ENCODE measurements at places on chromosomes 11 and 22.

DNA sequence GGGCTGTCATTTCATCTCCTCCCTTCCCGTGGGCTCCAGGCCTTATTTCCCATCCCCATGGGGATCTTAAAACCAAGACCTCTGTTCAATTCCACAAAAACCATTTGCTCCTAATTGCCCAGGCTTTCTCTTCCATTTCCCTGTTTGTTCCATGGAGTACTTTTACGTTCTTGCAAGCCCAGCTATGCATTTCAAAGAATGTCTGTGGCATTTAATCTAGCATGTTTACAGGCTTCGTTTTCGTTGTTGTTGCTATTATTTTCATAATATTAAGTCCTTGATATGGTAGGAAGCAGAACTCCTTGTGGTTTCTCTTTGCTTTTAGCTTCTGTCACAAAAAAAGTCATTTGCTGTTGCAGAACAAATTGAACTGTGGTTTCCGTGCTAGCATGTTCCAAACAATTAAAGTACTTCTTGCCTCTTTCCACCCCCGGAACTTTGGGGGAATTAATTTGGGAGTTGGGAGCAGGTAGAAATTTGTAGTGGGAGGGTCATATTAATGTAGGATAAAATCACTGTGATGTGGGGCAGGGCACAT is 68.1 kb upstream of the SLC22A12 start:
- DNase-seq: no peak

- DNase-seq: no peak
These were observed 6.1 kb downstream of the MRGPRE start for GRCh38 chr11:3225826-3226750.

GRCh38 chr22:28950617-28951411 is 67.4 kb downstream of the ZNRF3 start:
- DNase-seq: no peak

DNA sequence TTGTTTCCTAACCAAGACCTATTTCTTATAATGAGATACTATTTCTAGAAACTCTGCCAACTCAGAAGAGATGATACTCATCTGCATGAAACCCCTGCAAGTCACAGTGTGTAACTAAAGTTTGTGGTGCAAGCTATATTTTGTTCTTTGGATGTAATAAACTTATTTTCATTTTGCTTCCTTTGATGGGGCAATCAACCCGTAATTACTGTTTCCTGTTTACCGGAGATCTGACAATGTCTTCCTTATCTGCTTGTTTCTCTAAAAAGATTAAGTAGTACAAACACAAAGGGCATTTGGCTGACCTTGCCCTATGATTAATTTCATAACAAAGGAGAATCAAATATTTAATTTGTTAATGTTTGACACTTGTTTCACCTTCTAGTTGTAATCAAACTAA is 846.6 kb upstream of the ANO3 start:
- no peak for DNase-seq

DNA sequence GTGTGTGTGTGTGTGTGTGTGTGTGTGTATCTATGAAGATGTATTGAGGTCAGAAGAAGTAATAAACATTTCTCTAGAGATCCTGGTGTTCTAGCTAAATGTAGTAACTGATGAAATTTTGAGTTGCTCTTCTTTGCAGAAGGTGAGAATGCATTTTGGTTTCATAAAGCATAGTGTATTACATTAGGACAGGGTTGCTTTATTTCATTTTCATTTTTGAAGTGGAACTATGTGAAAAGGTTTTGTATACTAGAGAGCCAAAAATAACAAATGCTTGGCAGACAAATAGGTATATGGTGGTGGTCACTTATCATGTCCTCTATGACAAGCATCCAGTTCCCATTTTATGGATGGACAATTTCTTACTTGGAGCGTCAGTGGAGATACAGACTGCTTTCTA is 99.0 kb downstream of the CASP12 start:
- DNase-seq: no peak

- DNase-seq: no peak
These were observed 9.9 kb downstream of the CCND1 start for GRCh38 chr11:69650832-69651344.

- DNase-seq: no peak
These were observed 7.6 kb upstream of the FJX1 start for GRCh38 chr11:35610631-35611030.

GRCh38 chr11:64076758-64077157 is 41.0 kb downstream of the FLRT1 start:
- no peak for DNase-seq

- no peak for DNase-seq
These were observed 987.6 kb downstream of the NTM start for GRCh38 chr11:132357811-132358572.

DNA sequence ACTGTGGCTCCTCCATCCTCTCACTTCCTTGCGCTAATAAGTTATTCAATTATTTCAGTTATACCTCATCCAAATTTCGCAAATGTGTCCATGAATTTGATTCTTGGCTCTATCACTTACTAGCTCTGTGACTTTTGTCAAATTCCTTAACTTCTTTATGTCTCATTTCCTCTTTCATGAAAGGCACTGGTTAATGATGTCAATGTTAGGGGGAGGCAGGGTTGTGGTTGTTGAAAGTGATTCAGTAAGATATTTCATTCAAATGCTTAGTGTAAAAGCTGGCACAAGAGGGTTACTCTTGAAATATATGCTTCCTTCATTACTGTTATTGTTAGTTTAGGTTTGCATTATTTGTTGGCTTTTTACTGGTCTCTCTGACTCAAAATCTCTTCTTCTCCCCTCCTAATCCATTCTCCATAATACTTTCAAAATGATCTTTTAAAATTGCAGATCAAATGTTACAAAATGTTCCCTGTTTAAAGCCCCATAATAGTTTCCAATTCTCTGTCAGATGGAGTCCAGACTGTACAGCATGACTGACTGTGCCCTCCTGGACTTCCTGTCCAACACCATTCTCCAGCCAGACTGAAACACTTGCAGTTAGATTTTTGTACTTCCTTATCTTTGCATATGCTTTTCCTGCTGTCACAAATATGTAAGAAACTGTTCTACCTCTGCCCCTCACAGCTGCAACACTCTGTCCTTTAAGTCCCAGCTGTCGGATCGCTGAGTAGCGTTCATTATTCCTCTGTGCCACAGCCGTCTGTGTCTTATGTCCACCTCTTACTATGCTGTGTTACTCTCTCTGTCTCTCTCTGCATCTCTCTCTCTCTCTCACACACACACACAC is 510.6 kb upstream of the RAG2 start:
- DNase-seq: no peak

- DNase-seq: no peak
These were observed 98.0 kb downstream of the PRR5L start for GRCh38 chr11:36394056-36394455.

- DNase-seq: no peak
These were observed 188.2 kb downstream of the METTL15 start for GRCh38 chr11:28296426-28296825.

GRCh38 chr11:134742224-134742612 is 330.2 kb upstream of the B3GAT1 start:
- DNase-seq: no peak

DNA sequence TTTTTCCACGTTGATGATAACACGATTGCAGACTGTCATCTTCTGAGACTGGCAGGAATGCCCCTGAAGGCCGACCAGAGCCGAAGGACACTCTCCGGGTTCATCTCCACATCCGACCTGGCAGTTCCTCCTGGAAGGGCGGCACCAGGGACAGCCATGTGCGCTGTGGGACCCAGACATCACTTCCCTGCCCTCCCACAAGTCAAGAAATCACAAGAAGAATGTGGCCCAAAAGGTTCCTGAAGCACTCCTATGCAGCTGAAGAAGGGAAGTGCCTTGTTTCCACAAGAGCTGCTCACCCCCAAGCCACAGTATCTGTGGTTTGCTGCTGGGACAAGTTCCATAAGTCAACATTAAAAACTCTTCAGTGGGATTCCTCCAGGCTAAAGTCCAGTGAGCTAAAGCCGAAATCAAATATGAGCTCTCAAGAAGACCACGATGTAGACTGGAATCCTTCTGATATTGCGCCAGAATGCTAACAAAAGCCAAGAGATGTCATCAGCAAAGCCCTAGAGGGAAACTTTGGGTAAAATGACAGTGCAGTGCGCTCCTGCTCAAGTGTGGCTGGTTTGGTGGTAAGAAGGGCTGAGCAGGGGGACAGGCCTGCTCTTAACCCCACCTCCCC is 21.2 kb downstream of the PACSIN2 start:
- no peak for DNase-seq

All from heart right ventricle (tissue), 16 donors.